NCI-H1436 treated with DMSO at 0.1 percent for 48 hours (cell line): ENCODE measurements at places on chromosomes 7 and 10.

GRCh38 chr7:47814905-47815613 is 133.2 kb downstream of the PKD1L1 start:
- DNase-seq: no peak

DNA sequence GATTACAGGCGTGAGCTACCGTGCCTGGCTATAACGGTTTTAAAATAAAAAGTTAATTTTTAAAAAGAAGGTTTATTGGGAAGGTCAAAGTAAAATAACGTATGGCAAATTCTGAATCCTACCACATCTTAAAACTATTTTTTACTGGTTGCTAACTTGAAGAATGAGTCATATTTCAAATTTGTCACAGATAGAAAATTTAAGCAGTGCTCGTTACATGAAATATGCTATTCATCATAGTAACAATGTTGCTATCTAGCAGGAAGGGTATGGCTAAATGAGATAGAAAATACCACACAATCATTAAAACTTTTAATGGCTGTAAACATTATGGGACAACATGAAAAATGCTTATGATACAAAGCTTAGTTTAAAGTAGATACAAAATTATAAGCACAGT is 500.5 kb downstream of the PHTF2 start:
- DNase-seq: no peak

- DNase-seq: no peak
Observed at GRCh38 chr10:120012131-120012400, 119.5 kb downstream of the SEC23IP start.

DNA sequence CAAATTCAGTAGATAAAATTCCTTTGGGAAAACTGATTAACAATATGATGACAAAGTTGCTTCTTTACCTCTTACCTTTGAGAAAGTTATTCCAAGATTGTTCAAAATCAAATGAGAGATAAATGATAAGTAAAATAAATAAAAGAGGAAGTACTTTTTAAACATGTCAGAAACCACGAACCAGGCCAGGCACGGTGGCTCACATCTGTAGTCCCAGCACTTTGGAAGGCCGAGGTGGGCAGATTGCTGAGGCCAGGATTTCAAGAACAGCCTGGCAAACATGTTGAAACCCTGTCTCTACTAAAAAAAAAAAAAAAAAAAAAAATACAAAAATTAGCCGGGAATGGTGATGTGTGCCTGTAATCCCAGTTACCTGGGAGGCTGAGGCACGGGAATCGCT is 296.6 kb downstream of the HGF start:
- DNase-seq: no peak

DNA sequence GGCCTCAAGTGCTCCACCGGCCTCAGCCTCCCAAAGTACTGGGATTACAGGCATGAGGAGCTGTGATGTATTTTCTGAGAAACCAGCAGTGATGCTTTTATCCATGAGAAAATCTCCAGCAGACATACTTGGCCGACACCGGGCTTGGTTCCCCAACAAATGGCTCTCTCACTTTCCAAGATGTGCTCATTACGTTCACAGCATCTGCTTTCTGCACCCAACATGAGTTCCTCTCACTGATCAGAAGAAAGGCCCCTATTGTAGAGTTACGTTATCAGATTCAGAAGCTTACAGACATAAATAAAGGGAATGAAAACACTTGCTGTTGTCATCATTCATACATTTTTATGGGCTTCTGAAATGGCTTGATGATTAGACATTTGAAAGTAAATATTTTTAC is 95.0 kb downstream of the CALD1 start:
- no peak for DNase-seq
